ENCODE measurements at places on chromosomes 5 and 9.

- DNase-seq, result no peak
These were observed 58.6 kb downstream of the STARD4 start for GRCh38 chr5:111453747-111454146.

GRCh38 chr5:178777520-178777919 is 47.1 kb upstream of the ZNF354A start:
- no peak for DNase-seq

- no peak for DNase-seq
These were observed 118.7 kb upstream of the CCNG1 start for GRCh38 chr5:163318707-163319106.

GRCh38 chr5:127961006-127961762 is 122.4 kb upstream of the SLC12A2 start:
- no peak for DNase-seq

DNA sequence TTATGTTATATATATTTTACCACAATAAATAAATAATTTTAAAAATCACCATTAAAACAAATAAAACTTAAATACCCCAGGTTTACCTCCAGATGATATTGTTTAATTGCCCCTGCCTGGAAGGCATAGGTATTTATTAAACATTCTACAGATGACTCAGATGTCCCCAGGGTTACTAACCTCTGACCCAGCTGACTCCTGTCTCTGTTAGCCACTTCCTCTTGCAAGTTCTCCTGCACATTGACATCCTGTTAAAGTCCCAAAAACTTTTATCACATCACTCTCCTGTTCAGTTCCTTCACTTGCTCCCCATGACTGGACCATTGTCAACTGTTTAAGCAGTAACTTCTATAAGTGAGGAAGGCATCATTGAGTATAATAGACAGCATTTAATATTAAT is 37.0 kb upstream of the RAB3C start:
- no peak for DNase-seq

GRCh38 chr9:91790917-91791316 is 159.1 kb downstream of the ROR2 start:
- no peak for DNase-seq
